ENCODE measurements at places on chromosomes 3 and 15.
A peak's percentile ranks its signal among the peaks of the same experiment; 100 is the strongest.

DNA sequence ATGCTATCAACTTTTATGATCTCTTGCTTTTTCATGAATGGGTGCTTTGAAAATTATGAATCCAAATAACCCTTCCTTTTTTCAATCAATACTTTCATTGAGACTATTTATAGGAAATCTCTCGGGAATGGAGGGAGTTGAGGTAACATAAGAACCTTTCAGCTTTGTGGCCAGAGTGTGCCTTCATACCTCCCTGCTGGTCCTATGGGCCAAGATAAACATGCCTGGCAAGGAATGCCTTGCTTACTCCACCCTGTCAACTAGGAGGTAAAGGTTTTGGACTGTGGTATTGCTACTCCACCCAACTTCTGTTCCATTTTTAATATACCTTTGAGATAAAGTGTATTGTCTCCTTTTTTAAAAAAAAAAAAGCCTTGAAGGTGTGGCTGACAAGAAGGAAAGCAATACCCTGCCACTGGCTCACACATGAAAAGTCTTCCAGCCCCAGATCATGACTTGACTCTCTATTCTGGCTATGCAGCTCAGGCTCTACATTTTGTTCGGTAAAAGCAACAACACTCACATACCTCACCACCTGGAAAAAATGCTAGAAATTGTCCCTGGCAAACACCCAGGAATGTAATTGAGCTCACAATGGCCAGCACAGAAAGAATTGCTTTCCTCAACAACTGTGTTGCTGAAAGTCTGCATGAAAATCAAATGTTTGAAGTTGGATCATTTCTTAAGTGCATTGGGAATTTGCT lies 35.8 kb downstream of the COL8A1 start:
- no peak for DNase-seq

GRCh38 chr3:186365202-186365974 lies 3.4 kb upstream of the DGKG start:
- DNase-seq = peak; percentile 82

DNA sequence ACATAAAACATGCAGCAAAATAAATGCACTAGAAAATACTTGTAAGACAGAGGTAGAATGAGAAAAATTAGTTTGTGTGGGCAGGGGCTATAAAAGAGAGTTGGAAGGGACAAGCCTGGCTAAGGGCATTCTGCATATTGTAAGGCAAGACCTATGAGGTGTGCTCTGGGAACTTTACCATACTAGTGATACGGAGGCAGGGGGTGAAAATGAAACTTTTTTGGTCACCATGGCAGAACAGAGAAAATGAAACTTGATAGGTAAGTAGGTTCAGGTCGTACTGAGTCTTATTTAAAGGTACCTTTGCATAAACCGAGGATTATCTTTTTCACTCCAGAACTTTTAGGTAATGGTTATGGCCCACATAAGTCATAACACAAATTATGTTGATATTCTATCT lies 74.7 kb upstream of the ACKR4 start:
- DNase-seq = no peak

DNA sequence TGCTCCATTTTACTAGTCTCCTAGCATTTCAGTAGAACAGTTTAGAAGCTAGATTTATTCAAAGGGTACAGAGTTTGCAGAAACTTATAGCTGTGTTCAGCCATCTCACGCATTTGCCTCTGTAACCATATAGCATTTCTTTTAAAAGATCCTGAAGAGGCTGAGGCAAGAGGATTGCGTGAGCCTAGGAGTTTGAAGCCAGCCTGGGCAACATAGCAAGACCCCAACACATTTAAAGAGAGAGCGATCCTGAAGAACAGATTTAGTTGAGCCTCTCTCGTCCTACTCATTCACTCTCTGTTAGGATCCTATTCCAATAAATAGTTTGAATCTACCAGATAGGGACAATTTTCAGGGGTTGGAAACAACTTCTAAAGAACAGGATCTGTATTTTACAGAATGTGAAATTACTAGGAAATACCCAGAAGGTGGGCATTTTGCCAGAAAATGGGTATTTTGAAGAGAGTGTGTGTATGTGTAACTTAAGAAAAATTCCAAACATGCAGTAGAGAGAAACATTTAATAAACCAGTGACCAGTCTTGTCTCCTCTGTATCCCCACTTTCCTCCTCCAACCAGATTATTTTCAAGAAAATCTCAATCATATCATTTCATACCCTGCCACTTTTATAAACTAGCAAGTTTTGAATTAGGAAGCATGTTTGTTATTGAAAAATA lies 4.5 kb downstream of the EIF3J start:
- DNase-seq = no peak

DNA sequence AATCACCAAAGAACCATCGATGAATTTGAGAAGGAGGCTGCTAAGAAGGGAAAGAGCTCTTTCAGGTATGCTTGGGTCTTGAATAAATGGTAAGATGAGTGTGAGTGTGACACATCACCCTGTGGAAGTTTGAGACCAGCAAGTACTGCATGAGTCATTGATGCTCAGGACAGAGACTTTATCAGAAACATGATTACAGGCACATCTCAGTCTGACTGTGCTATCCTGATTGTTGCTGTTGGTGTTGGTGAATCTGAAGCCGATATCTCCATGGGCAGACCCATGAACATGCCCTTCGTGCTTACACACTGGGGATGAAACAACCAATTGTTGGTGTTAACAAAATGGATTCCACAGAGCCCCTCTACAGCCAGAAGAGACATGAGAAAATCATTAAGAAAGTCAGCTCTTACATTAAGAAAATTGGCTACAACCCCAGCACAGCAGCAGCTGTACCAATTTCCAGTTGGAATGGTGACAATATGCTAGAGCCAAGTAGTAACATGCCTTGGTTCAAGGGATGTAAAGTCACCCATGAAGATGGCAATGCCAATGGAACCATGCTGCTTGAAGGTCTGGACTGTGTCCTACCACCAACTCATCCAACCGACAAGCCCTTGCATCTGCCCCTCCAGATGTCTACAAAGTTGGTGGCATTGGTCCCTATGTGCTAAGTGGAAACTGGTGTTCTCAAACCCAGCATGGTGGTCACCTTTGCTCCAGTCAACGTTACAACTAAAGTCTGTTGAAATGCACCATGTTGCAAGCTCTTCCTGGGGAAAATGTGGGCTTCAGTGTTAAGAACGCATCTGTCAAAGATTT lies 20.5 kb downstream of the TM4SF4 start:
- DNase-seq = no peak

- no peak for DNase-seq
Observed at GRCh38 chr3:89966877-89967665, 859.6 kb downstream of the EPHA3 start.

- no peak for DNase-seq
Observed at GRCh38 chr15:28094732-28095521, 4.2 kb downstream of the OCA2 start.

DNA sequence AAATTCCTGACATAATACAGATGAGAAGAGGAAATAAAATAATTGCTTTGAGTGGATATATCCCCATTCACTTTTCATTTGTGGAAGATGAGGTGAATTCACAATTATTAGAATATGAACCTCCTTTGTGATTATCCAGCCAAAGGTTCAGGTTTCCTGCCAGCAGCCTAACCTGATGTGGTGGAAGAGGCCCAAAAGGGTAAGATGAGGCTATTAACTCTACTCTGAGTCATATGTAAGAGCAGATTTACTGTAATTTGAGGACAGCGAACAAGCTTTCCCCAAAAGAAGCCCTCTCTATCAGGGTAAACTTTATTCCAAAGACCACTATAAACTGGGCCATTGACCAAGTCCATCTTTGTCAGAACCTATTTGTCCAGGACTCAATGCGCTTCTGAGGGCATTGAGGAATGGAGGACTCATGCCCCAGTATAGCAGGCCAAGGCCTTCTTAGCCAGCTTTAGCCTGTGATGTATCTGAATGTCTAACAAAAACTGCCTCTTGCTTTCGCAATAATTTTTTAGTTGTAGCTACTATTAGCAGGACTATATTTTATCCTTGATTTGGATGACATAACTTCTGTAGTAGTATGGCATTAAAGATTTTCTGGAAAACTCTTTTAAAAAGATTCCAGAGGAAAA lies 91.1 kb upstream of the ARL6 start:
- no peak for DNase-seq
